ENCODE measurements at places on chromosomes 2 and 18. TPM values are rescaled to one million over a fixed set of nuclear protein-coding genes. Genes with fewer than 3 reads are reported as not detected.

The CSRNP3 gene
- total RNA-seq = 4.4 TPM

DNA sequence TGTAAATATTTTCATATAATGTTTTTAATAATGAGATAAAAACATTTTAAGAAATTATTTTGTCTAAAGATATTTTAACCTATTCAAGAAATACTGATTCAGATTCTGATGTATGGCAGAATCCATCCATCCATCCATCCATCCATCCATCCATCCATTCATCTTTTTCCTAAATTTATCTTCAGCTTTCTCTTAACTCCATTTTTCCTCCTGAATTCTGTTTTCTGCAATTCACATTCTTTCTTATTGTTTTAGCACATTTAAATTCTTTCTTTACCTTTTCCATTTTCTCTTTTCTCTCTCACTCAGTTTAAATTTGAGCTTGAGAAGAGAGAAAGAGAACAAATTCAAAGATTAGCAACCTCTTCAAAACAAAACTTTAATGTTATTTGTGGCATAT lies 3.6 kb downstream of the LRP1B start:
- no peaks in the 10 kb centered on the region for H3K36me3 ChIP-seq
- no peaks in the 10 kb centered on the region for H3K27me3 ChIP-seq
- H3K4me3 ChIP-seq = no peak overlapping the region
- DNase-seq = no peak

The CYTIP gene
- 3.6 TPM for total RNA-seq

The LBX2 gene
- 0.69 TPM for total RNA-seq

The SYT4 gene
- 0.83 TPM for total RNA-seq

DNA sequence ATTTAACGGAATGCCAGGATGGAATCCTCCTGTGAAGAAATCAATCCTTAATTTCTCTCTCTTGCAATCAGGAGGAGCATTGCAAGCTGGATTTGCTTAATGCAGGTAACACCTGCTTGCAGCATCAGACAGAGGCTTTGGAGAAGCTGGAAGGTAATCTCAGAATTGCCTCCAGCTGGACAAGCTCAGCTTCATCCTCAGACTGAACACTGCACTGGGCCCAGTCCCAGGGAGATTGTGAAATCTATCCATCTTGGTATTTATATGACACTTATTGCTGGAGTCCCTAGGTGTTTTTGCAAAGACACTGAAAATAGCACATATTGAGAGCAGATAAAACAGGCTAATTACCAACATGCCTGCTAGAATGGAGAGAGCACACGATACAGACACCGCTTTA lies 179.4 kb upstream of the SESTD1 start:
- H3K36me3 ChIP-seq = no peaks in the 10 kb centered on the region
- peaks cover 19% of the 10 kb centered on the region for H3K4me1 ChIP-seq
- H3K4me3 ChIP-seq = no peak overlapping the region
